ENCODE measurements at places on chromosomes 5 and 9.

DNA sequence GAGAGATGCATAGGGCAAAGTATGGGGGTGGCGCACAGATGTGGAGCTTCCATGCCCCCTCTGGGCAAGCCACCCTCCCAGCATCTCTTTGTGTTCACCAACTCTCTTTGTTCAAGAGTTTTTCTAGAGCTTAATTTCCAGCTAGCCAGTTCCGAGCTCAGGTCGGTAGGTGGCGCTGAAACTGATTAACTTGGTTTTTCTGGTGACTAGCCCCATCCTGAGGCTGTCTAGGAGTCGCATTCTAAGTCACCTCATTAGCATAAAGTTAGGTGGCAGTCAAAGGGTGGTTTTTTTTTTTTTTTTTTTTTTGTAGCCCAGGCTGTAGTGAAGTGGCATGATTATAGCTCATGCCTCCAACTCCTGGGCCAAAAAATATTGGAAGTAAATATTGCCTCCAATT is 476.4 kb downstream of the KDM4C start:
- DNase-seq: peak; percentile 36

DNA sequence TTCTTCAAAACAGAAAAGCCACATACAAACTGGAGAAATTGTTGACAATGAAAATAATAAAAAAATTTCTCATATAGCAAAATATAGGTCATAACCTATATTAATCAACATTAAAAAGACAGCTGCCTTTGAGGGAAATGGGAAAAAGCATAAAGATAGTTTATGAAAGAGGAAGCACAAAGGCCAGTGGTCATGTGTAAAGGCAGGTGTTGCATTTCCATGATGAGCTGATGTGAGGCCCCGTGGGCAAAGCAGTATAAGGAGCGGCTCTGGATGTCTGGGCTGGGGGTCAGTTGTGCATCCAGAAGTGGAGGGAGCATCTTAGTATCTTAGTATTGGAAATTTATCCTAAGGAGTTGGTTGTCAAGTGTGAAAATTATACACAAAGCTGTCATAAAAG is 18.3 kb downstream of the NDUFS6 start:
- no peak for DNase-seq

GRCh38 chr5:83827111-83827557 is 106.5 kb upstream of the HAPLN1 start:
- no peak for DNase-seq

DNA sequence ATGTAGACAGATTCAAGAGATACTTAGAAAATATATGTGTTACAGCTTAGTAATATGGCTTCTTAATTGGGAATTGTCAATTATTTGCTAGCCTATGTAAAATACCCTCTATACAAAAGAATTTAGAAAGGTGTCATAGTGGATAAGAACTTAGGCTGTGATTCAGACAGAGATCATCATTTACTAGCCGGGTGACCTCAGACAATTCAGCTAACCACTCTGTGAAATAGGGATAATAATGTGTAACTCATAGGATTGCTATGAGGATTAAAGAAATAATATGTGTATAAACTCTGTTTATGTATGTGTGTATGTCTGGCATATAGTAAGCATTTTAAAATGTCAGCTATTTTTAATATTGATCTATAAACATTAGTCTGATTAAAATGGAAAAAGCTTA is 5.9 kb upstream of the LARS1 start:
- DNase-seq: no peak

GRCh38 chr5:145969714-145970092 is 33.3 kb downstream of the SH3RF2 start:
- no peak for DNase-seq

DNA sequence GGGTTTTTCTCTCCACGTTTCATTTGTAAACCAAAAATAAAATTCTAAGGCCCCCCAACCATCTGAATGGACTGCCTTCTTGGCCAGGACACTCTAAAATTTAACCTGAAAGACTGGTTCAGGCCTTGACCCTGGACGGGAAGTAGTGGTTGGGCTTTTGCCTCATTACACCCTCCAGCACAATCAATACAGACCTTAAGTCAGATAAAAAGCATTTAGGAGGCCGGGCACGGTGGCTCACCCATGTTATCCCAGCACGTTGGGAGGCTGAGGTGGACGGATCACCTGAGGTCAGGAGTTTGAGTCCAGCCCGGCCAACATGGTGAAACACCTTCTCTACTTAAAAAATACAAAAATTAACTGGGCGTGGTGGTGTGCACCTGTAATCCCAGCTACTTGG is 91.6 kb upstream of the PPP1R26 start:
- DNase-seq: no peak

- DNase-seq: no peak
Measured at GRCh38 chr5:14504816-14505215, 76.8 kb upstream of the OTULINL start.

DNA sequence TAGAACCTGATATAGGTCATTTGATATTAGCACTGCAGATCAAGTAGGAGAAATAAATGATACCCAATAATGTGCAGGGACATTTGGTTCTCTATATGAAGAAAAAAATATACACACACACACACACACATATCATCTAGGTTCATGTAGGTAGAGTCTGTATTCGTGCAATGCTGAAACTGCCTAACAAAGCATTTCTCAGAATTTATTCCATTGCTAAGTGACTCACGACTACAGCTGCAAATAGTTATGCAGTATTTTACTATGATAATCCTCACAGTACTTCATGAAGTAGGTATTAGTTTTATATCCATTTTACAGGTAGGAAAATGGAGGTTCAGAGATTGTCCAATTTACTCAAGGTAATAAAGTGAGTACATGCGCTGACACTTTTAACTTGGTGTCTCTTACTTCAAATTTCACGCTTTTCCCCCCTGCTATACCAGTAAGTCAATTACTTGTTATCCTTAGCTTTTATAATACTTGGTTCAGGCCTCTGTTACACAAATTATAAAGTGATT is 2.4 kb downstream of the GIN1 start:
- DNase-seq: no peak

GRCh38 chr5:65061250-65061973 is 292.7 kb downstream of the CWC27 start:
- no peak for DNase-seq

DNA sequence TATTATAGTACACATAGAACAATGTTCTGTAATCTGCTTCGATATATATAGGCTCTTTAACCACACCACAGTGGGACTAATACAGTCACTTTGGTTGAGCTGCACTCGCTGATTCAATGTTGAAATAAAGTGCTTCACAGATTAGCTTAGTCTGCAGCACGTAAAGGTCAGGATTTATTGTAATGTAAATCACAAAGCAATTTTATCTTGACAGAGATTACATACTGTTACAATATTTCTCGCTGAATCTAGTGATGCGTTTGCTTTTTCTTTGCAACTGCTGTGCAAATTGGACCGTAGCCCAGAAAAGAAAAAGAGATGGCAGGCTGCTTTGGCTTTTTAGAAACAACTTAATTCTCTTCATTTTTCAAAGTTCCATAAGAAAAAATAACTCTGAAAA is 52.9 kb downstream of the CETN3 start:
- DNase-seq: no peak

DNA sequence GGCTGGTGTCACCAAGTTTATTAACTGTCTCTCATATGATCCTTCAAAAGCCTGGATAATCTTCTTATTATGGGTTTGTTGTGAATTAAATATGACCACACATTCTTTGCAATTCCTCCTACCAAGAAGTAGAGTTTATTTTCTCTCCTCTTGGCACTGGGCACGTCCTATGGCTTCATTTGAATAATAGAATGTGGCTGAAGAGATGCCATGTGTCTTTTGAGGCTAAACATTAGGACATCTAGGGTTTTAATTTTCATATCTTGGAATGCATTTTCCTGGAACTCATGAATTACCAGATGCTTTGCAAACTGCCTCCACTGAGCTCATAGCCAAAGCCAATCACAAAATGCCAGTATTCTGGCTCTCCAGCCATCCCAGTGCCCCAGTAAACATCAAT is 19.9 kb upstream of the SCGB3A2 start:
- no peak for DNase-seq

DNA sequence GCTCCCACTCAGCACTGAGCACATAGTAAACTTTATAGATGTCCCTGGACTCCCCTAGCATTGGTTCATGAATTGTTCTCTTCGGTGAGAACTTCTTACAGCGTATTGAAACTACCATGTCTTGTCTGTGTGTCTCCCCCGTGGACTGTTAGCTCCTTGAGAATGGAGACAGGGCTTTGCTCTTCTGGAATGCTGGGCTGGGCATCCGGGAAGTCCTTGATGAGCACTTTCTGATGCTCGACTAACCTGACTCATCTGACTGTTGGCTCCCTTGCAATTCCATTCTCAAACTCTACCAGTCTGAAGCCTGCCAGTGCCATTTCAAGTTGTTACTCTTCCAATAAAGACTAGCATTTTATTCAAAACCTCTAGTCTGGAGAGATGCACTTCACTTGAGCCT is 15.0 kb upstream of the PFDN1 start:
- DNase-seq: no peak

DNA sequence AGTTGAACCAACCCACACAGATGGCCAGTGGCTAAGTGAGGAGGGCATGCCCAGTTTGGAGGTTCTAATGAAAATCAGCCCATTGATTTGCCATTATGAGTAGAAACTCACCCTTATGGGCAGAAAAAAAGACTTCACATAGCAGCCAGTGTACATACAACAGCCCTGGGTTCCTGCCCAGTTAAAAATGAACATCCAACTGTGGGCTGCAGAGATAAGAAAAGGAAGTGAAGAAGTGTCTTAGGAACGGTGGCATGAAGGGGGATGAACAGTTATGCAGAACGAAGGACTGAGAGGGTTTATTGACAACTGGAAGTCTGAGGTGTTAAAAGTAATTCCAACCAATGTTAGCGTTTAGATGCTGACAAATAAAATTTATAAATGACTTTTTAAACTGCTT is 118.4 kb downstream of the MARCHF3 start:
- no peak for DNase-seq

DNA sequence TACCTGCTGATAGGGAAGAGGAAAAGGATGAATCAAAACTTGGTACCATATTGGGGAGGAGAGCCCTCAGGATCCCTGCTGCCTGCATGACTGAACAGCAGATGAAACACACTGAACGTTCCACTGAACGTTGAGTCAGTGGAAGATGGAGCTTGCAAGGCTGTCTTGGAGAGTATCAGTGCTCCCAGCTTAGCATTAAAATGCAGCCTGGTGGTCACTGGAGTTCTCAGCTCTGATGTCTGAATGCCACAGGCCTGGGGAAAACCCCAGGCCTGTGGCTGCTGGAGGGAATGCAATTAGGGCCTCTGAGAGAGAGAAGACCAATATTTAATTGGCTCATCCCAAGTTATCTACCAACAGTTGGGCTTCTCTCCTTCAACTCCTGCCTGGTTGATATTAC is 54.5 kb downstream of the PDE4D start:
- DNase-seq: no peak

DNA sequence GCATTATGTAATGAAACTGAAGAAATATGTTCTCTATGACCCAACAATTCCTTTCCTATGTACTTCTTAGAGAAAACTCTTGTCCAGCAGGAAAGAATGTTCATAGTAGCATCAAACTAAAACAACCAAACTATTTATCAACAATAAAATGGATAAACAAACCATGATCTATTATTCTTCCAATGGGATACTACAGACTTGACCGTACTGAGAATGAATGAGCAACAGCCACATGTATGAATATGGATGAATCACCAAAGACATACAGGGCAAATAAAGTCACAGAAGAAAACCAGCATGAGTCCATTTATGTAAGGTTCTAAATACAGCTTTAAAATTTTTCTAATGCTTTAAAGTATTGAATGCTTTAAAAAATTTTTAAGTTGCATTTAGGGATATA is 73.6 kb upstream of the SUSD1 start:
- no peak for DNase-seq

- peak; percentile 56 for DNase-seq
Measured at GRCh38 chr5:177362610-177363507, 5.1 kb downstream of the RGS14 start.

- DNase-seq: no peak
Measured at GRCh38 chr9:72888943-72889342, 63.9 kb downstream of the ALDH1A1 start.

- no peak for DNase-seq
Measured at GRCh38 chr9:69955536-69956355, 87.9 kb upstream of the MAMDC2 start.

- DNase-seq: no peak
Measured at GRCh38 chr9:96006296-96006879, 130.9 kb downstream of the ERCC6L2 start.

GRCh38 chr9:132283165-132283564 is 71.6 kb downstream of the SETX start:
- no peak for DNase-seq

GRCh38 chr5:32170303-32171151 is 3.6 kb downstream of the GOLPH3 start:
- DNase-seq: no peak

DNA sequence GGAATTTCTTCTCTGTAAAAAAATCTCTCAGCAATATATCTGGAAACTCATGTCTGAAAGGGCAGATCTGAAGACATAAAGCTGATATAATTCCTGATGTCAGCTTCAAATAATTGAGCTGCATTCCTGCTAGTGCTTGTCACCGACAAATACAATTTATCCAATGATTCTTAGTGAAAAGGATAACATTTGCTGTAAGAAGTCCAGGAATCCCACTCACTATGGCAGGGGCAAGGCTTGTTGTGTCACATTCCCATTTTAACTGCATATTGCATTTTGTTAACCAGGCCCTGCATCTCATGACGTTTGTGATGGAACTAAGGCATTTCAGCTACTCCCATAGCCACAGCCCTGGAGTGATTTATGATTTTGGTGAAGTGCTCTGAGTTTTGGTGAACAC is 160.1 kb upstream of the DAB2 start:
- DNase-seq: no peak

GRCh38 chr5:77358255-77359205 is 133.6 kb downstream of the WDR41 start:
- no peak for DNase-seq

GRCh38 chr5:177520916-177521513 is 4.3 kb upstream of the DDX41 start:
- no peak for DNase-seq

DNA sequence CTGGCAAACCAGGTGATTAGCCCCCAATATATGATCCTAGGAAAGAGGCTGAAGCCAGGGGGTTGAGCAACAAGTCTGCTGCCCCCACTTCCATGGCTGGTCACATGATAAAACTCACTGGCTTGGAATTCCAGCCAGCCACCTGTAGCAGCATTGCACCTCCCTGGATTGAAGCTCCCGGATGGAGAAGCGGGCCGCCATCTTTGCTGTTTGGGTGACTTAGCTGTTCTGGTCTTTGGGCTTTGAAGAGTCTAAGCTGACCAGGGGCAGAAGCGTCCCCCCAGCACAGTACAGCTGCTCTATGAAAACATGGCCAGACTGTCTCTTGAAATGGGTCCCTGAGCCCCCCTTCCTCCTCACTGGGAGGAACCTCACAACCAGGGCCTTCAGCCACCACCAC is 610.2 kb downstream of the ANXA1 start:
- no peak for DNase-seq

Data from activated CD8-positive, alpha-beta memory T cell treated with anti-CD3 and anti-CD28 coated beads for 48 hours (primary cell).